Omental fat pad (tissue), 4 donors: ENCODE measurements at places on chromosomes 16 and 17. TPM values are rescaled to one million over a fixed set of nuclear protein-coding genes. Genes with fewer than 3 reads are reported as not detected.

- DNase-seq = no peak
These were observed 5.9 kb downstream of the CCL7 start for GRCh38 chr17:34275881-34276280.

DNA sequence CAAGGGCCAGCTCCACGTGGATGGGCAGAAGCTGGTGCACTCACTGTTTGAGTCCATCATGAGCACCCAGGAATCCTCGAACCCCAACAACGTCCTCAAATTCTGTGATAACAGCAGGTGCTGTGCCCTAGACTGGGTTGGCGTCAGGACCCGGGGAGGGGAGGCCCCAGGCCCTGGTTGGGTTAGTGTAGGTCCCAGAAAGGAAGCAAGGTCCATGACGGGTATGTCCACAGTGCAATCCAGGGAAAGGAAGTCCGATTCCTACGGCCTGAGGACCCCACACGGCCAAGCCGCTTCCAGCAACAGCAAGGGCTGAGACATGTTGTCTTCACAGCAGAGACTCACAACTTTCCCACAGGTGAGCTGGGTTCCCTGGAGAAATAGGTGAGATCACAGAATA is 7.2 kb downstream of the PFAS start:
- DNase-seq = no peak

GRCh38 chr16:3762107-3762750 is 44.9 kb upstream of the TRAP1 start:
- no peak for DNase-seq

The KRTAP4-9 gene
- not detected for total RNA-seq

DNA sequence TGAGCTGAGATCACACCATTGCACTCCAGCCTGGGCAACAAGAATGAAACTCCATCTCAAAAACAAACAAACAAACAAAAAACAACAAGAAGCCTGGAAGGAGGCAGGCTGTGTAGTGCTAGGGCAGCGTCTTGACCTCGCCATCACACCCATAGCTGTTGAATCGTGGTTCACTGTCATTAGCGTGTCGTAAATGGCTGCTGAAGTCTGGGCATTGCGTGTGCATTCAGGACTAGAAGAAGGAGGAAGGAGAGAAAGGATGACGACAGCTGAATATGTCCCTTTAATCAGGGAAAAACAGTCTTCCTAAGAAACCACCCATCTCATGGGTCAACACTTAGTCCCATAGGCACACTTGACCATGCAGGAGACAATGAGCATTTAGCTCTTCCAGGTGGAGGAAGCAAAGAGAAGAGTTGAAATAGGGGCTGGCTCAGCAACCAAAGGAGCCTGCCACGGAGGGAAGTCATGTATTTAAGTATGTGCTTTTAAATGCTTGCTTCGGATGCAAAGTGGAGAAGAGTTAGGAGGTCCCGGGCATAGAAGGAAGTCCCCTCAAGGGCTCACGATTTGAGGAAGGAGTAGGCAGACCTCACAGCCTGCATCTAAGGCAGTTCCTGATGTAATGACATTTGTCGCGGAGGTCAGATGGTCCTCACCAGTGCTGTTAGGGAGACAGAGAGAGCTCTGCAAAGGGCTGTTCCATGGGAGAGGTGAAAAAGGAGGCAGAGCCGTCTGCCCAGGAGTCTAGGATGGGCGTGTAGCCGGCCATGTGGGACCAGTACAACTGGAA is 8.8 kb downstream of the PRSS22 start:
- DNase-seq = no peak
